ENCODE measurements at places on chromosomes 4 and X.

- DNase-seq = peak; percentile 41
Measured at GRCh38 chr4:33924239-33924638, 2320.1 kb downstream of the ARAP2 start.

- DNase-seq = no peak
Measured at GRCh38 chr4:60718874-60719273, 481.3 kb upstream of the ADGRL3 start.

DNA sequence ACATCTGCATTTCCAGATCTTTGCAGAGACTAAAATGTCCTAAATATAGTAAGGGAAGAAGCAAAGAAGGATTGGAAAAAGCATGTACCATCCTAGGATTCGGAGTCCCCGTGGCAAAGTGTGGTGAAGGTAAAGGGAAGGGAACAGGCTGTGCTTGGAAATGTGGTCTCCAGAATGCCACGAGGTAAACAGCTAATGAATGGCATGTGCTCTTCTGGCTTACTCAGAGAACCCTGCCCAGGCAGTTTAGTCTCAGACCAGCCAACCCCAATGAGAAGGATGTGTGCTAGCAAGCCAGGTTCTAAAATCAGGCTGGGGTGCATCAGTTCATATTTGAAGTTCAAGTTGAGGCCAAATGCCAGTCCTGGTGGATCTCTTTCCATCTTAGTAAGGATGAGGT, 113.1 kb downstream of the RS1 start:
- DNase-seq = no peak

DNA sequence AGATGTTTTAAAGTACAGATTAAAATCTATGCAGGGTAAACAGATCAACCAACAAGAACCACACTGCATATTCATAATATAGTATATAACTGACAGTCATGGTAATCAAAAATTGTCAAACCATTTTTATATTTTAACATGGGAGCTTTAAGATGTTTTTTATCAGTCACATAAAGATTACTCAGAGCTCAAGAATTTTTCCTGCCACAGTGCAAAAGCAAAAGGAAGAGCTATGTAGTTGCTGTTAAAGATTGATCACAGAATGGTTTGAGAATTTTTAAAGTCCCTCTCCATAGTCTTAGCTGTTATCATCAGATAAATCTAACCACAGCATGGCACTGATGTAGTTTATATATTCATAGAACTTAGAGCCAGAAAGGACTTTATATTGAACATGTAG, 8.5 kb downstream of the RAB9B start:
- DNase-seq = no peak

DNA sequence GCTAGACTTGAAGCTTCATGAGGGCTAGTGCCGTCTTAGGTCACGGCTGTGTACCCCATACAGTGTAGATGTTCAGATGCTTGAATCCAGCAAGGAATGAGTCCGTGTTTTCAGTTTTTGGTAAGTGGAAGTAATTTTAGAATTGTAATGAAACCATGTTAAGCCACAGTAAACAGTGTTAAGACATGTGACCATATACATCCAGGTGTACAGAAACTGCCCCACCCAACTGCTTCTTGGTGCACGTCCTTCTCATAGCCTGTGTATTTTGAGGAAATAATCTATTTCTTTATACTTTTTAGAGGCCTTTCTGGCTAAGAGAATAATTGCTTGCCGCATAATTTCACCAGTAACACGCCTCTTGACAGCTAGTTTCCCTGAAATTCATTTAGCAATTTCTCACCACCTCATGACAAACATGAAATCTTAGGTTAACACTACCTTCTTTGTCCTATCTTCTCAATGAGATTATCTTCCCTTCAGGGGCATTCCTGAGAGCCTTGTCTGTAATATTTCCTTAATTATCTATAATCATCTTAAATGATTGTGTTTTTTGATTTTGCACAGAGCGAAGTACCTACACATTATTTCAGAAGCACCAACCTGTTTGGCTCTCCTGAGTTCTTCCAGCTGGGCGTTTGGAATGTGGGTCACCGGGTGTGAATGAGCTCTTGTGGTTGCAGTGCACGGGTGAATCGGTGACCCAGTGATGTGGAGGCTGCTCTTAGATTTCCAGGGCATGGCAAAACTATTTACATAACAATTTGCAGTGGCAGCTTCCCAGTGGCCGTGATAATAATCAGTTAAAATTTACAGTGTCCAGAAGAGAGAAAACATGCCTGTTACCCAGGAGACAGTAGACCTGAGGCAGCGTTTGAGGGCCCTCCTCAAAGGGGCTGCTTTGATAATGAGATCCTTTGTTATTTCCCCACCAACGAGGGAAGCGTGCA, 50.2 kb upstream of the TADA2B start:
- no peak for DNase-seq

GRCh38 chr4:39279416-39279815, 86.7 kb downstream of the RFC1 start:
- DNase-seq = no peak

GRCh38 chr4:64880557-64880956, 471.3 kb upstream of the TECRL start:
- DNase-seq = no peak

DNA sequence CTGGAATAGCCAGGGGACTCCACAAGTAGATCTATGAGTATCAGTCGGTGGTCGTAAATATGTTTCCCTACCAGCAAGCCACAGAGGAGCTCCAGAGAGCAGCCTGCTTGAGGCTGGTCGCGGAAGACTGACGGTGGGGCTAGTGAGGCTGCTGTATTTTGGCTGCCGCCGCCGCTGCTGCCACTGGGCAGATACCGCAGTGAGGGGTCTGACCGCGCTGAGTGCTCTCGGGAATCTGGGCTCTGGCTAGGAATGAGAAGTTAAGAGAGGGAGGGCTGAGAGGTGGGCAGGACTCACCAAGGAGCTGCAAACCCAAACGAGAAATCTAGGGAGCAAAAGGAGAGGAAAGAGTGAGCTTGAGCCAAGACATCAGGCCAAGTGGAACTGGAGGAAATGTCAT, at the start of gene EXOC1L:
Gene EXOC1L (plus strand): TSS at position 157 of the 400 bp plus-strand sequence. CDS start 237 bp downstream, at position 394.
- DNase-seq = peak; percentile 8

DNA sequence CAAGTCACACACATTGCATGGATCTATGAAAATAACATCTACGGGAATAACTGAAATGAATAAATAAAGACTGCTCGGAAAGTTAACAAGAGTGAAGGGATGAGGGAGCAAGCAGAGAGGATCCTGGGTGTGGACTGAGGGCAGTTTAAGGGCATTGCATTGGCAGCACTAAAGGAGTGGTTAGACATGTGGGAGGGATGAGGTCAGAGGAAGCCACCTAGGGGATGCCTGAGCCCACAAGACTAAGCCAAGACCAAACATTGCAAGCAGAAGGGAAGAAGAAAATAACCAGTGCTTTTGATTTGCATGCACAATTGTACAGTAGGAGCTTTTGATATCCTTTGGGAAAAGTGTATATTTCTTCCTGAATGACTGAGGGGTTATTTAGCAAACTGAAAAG, 106.1 kb downstream of the MSL3 start:
- DNase-seq = no peak

GRCh38 chrX:31847773-31848172, 775.9 kb upstream of the FTHL17 start:
- no peak for DNase-seq

DNA sequence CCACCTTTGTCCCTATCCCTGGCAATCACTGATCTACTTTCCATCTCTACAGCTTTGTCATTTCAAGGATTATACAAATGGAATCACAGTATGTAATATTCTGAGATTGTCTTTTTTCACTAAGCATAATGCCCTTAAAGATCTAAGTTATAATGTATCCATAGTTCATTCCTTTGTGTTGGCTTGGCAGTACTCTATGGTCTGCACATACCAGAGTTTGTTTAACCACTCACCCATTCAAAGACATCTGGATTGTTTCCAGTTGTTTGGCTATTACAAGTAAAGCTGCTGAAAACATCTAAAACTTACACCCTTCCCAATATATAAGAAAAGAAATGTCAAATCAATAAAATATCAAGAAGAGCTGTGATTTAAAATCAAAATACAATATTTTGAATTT, 26.0 kb upstream of the AWAT1 start:
- peak; percentile 9 for DNase-seq

Measured in fibroblast of pulmonary artery (primary cell).